ENCODE measurements at places on chromosomes 13 and 19.
A peak's percentile ranks its signal among the peaks of the same experiment; 100 is the strongest.

GRCh38 chr13:108322206-108322824 is 52.8 kb downstream of the TNFSF13B start:
- no peak for DNase-seq

DNA sequence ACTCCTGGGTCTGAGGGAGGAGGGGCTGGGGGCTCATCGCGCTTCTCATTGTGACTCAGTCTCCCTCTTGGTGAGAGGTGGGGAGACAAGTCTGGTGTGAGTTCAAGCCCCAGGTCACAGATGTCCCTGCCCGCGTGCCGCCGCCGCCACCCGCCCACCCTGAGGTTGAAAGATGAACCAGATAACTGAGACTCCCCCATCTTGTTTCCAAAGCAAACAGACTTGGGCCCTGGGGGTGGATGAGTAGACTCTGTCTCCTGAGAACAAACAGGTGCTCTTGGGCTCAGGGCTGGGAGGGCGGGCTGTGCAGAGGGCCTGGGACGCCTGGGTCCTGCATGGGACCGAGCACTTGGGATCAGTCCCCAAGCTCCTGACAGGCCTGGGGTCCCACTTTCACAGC is 567 bp downstream of the SBK2 start:
- no peak for DNase-seq

- DNase-seq: no peak
Observed at GRCh38 chr19:33299051-33299688, 3.2 kb downstream of the CEBPA start.

GRCh38 chr13:42328672-42329071 is 56.7 kb downstream of the AKAP11 start:
- DNase-seq: no peak

- DNase-seq: no peak
Observed at GRCh38 chr13:52896827-52897659, 48.6 kb upstream of the PCDH8 start.

DNA sequence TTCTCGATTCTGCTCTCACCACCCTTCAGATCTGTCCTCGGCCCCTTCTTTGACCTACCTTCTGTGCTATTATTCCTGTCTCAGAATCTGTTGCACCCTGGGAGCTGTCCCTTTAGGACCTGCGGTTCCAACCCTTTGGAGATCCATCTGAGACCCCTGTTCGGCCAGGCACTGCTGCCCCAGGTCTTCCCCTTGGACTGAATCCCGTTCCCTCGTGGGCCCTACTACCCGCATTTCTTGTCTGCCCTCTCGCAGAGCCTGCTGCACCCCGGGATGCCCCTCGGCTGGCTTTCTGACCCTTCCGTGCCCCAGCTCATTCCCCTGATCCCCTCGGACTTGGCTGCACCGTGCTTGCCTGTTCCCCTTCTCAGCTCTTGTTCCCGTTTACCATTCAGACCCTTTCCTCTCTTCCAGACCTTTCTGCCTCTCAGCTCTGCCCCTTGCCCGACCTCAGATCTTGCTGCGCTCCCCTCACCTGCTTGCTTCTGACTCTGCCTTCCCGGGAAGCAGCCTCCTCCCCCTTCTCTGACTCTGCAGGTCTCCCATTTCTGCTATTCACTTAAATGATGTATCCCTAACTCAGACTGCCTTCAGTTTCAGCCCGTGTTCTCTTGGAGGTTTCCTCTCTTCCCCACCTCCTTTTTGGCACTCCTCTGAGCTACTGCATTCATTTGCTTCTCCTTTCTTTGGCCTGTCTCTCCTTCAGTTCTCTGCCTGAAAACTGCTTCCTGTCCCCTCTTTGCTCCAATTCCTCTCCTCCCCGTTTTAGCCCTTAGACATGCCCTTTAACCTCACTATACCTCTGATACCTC is 1.1 kb downstream of the ARHGAP35 start:
- DNase-seq: no peak

GRCh38 chr13:72884101-72884500 is 102.2 kb downstream of the PIBF1 start:
- no peak for DNase-seq

DNA sequence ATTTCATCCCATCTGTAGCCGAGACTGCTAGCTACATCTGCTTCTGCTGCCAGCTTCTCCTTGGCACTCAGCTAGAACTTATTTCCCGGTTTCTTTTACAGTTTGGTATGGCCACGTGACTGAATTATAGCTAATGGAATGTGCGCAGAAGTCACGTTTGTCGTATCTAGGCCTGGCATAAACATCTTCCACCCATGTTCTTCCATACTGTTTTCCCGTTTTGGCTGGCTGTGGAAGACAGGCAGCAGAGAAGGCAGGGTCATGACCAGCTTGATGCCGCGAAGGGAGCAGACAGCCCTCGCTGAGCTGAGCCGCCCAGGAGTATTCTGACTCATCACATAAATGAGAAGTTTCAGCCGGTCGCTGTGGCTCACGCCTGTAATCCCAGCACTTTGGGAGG is 186.7 kb downstream of the RFC3 start:
- no peak for DNase-seq

DNA sequence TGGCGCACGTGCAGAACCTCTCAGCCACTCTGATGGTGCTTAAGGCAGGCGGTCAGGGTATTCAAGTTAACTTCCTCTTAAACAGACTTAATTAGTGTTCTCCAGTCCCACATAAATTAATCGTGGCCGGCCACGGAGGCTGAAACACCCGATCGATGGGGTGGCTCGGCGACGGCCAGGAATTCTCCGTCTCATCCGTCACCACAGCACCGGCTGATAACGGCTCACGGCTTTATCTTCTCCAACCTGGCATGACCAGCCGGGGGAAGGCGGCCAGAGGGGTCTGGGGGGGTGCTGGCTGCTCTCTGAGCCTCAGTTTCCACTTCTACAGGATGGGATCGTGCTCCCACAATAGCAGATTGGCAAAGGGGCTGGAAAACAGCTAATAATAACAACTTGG is 32.6 kb upstream of the TCF3 start:
- no peak for DNase-seq

GRCh38 chr13:95181586-95181985 is 119.7 kb downstream of the ABCC4 start:
- DNase-seq: no peak

GRCh38 chr19:6425732-6426620 is 1.4 kb upstream of the KHSRP start:
- no peak for DNase-seq

DNA sequence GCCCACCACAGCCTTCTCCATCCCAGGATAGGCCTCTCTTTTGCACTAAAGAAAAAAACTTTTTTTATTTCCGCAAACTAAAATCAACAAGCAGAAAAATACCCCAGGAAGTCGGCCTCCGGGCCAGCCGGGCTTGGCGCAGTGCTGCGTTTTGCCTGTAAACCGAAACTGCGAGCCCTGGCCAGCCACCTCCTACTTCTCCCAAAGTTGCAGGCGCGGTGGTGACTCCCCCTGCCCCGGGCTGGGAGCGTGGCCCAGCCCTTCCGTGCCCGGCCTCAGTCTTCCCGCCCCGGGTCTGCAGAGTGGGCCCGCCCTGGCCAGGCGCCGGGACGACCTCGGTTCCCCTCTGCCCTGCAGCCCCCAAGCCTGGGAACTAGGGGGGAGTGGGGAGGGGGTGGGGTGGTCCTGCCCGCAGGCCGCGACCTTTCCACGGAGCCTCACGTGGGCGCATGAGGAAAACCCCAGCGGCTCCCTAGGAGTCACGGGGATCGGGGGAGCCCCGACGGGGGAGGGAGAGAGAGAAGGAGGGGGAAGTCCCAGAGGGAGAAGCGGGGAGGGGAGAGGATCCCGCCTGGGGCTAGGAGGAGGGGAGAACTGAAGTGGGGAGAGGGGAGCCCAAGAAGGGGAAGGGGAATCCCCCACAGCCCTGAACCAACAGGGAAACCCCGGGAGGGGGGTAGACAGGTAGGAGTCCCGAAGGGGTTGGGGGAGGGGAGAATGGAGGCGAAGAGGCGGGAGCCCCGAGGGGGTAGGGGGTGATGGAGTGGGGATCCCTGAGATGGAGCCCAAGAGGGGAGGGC is 3.0 kb downstream of the GADD45B start:
- no peak for DNase-seq

DNA sequence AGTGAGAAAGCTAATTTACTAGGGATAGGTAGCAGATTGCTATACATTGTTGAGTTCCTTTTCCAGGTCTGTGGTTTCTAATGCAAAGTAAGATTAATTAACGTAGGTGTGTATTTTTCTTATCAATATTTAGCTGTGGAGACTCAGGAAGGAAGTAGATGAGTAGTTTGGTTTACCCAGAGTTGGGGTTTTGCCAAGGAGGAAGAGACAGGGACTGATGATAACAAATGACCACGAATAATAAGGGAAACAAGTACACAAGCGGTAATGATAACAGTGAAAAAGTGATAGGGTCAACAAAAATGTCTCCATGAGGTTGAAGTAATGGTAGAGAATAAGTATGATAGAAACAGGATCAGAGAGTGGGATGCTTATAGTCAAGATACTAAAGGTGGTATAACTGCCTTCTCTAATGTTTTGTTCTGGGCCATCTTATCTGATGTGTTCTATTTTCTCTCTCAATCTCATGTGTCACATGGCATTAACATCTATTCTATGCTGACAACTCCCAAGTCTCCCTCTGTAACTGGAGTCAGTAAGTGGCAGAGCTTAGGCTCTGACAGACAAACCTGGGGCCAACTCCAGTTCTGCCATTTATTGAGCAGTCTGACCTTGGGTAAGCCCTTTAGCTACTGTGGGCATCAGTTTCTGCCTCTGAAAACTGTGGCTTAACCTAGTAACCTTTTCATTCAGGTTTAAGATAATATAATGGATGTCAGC is 8.8 kb downstream of the OBI1 start:
- DNase-seq: no peak

DNA sequence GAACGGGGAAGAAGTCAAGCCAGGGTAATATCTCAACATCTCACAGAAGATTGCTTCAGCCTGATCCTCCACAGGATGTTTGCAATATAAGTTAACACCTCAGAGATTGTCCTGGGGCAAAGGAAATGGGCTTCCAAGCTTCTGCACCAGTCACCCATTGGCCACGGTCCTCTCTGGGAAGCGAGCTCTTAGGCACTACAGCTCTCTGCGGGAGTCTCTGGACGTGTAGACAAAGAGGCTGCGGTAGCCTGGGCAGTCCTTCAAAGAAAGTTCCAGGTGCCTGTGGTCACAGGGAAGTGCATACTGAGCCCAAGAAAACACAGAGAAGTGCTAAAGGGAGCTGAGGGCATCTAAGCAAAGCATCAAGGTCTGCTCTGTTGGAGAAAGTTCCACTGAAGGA is 805.7 kb downstream of the DIAPH3 start:
- DNase-seq: no peak

GRCh38 chr19:38734176-38734425 is 10.2 kb downstream of the CAPN12 start:
- DNase-seq: no peak

DNA sequence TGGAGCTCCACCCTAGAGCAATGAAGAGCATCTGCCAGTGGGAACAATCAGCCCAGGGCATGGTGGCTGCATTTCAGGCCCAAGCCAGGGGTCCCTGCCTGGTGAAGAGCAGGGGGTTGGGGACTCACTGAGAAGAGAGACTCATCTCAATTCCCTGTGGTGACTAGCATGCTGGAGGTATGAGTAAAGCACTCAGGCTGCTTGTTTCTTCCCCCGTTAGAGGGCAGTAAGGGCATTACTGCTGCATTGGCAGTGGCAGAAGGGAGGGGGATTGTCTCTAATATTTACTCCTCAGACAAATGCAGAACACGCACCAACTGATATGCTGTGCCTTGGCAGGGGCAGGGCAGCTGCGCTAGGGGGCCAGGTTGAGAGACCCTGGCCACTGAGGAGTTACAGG is 329.1 kb downstream of the SLITRK5 start:
- no peak for DNase-seq

DNA sequence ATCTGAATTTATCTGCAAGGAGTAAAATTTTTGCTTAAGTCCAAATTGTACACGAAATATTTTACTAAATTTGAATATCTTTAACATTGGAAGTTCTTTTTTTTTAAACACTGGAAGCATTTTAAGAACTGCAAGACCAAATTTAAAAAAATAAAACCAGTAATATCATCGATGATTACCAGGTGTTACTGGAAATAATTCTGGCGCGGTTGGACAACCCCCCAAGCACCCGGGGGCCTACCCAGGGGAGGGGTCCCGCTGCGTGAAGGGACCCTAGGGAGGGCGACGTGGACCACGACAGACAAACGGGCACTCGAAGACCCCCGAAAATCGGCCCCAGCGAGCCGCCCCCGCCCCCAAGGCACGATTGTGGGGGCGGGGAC is 12.6 kb upstream of the JSRP1 start:
- DNase-seq: no peak

GRCh38 chr19:31448221-31448657 is 99.0 kb upstream of the TSHZ3 start:
- DNase-seq: peak; percentile 96

DNA sequence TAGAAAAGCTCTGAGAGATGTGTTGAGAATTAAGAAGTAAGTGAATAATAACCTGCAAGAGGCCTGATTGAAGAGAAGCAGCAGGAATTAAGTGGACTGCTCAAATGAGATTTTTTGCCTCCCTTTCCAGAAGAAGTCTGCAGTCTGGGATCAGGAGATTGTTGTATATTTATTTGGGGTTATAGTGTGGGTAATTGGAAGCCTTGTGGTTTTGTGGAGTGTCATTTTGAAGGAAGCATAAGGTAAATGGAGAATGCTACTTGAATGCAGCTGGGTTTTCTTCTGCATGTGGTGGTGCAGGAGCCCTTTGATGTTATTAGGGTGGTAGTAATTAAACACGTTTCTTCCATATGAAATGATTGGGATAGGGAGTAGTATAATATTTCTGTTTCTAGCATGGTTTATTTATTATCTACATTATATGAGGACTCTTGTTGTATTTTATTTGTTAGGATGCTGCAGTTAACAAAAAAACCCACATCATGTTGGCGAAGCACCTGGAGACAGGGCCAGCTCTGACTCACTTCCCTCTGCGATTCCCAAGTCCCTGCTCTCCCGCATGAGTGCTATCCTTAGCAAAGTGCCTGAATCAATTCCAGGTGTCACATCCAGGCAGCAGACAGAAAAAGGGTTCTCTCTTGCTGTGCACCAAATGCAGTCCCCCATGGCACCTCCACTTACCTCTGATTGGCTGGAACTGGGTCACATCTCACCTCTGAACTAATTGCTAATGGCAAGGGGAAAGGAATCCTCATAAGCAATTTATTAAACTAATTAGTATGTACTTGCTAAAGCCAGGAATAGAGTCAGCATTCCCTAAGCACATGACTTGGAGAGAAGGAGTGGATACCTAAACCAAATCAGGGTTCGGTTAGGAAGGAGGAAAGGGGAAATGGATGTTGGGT is 54.8 kb downstream of the DGKH start:
- DNase-seq: no peak

DNA sequence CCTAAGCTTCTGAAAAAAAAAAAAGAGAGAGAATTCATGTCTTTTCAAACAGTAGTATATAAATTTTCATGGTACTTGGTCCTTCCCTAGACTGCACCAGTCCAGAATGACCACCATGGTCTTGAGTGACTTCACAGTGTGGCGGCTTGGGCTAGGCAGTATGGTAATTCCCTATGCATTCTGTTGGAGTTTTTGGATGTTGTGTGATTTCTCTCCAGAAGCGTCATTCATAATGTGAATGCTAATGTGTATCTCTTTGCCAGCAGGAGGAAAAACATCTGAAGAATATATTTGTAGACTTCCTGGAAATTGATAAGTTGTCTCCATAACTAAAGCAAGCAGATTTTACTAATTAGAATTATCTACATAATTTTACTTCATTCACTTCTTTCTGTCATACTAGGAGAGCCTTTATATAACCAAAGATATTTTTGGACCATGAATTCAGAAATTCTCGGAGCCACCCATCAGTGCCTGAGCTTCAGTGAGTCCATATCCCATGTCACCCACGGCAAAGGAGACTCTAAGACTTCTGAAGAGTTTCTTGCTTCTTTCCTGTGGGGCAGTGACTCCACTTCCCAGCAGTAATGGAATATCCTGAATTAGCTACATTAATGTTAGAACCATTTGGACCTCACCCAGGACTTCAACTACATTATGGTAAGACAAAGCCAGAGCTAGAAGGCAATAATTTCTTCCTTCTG is 8.4 kb downstream of the STARD13 start:
- DNase-seq: no peak
